ENCODE measurements at places on chromosomes 6 and 20.

GRCh38 chr6:166444446-166444845 lies 61.7 kb upstream of the MPC1 start:
- no peak for DNase-seq

GRCh38 chr6:129792049-129792448 lies 69.1 kb downstream of the TMEM244 start:
- no peak for DNase-seq

DNA sequence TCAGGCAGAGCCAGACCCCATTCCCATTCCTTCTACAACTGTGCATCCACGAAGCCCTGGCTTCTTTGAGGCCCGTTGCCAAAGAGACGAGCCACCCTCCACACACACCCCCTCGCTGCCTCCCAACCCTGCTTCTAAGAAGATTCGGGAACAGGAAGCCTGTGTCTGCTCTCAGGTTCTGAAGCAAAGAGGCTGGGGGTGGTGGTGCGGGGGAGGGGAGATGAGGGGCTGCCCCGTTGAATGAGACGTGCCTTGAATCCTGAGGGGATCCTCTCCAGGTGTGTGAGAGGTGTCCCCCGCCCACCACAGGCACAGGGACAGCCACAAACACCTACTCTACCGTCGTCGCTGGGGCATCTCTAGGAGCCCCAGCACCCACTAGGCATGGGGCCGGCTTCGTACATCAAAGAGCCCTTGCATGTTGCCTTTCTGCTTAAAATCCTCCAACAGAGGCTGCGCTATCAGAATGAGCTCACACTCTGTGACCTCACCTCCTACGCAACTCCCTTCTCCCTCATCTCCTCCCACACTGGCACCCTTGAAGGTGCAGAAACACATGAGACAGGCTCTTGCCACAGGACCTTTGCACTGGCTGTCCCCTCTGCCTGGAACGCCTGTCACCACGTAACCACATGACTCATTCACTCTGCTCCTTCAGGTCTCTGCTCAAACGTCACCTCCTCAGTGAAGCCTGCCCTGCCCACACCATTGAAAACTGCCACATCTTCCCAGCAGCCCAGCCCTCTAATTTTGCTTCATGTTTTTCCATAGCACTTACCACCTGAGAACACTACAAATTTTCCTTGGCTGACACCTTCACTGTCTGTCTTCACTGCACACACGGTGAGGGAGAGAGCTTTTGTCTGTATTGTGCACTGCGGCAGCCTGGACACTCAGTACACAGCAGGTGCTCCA lies 58.5 kb downstream of the PREX1 start:
- DNase-seq, result peak; percentile 91

- DNase-seq, result no peak
Measured at GRCh38 chr6:107132330-107132954, 17.1 kb upstream of the BEND3 start.

DNA sequence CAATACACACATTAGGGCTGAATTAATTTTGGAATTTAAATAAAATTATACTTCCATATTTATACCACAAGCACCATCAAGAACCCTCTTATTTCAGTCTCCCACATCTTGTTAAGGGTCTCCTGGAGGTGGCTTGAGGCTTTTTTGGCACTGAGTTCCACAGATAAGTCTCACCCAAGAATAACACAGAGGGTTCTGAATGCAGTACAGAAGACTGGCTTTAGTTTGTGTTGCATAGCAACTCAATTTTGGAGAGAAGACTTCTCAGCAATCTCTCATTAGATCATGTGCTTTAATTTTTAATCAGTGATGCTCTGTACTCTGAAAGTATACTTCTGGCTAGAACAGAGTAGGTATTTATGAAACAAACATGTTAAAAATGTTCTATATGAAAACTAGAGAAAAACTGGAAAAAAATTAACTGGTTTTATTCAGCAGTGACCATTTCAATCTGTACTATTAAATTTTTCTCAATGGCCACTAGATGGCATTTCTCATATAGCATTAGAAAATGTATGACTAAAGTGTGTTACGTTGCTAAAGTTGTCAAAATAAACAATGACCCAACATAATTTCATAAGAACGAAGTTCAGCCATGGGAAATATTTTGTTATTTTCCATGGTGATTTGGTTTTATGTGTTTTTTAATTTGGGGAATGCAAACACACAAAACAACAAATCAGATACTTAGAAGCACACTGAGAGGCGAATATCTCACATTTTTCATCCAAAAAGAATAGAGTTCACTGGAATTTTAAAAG lies 32.7 kb upstream of the MAP7 start:
- no peak for DNase-seq

DNA sequence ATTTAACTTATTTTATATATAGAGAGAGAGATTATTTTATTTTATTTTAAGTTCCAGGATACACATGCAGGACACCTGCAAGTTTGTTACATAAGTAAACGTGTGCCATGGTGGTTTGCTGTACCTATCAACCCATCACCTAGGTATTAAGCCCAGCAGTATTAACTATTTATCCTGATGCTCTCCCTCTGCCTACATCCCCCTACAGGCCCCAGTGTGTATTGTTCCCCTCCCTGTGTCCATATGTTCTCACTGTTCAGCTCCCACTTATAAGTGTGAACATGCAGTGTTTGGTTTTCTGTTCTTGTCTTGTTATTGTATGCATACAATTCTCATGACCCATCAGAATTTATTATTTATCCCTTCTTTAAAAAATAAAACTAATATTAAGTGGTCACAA lies 34.6 kb downstream of the FKBP1C start:
- DNase-seq, result no peak

DNA sequence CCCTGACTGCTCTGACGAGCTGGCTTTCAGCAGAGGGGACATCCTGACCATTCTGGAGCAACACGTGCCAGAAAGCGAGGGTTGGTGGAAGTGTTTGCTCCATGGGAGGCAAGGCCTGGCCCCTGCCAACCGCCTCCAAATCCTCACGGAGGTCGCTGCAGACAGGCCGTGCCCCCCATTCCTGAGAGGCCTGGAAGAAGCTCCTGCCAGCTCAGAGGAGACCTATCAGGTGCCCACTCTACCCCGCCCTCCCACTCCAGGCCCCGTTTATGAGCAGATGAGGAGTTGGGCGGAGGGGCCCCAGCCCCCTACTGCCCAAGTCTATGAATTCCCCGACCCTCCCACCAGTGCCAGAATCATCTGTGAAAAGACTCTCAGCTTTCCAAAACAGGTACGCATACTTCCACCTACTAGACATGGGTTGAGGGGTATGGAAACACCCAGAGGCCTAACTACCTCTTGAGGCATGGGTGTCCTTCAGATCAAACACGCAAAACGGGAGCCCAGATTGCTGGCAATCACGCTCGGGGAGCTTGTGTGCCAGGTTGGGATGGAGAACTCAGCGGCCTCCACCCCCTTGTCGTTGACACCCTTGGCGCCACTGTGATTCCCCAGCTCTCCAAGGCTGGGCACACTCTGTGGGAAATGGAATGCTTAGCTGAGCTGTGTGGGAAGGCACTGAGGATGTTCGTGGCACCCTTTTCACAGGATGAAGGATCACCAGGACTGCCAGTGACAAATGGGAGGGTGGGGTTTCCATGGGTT lies 25.3 kb downstream of the CASS4 start:
- no peak for DNase-seq

DNA sequence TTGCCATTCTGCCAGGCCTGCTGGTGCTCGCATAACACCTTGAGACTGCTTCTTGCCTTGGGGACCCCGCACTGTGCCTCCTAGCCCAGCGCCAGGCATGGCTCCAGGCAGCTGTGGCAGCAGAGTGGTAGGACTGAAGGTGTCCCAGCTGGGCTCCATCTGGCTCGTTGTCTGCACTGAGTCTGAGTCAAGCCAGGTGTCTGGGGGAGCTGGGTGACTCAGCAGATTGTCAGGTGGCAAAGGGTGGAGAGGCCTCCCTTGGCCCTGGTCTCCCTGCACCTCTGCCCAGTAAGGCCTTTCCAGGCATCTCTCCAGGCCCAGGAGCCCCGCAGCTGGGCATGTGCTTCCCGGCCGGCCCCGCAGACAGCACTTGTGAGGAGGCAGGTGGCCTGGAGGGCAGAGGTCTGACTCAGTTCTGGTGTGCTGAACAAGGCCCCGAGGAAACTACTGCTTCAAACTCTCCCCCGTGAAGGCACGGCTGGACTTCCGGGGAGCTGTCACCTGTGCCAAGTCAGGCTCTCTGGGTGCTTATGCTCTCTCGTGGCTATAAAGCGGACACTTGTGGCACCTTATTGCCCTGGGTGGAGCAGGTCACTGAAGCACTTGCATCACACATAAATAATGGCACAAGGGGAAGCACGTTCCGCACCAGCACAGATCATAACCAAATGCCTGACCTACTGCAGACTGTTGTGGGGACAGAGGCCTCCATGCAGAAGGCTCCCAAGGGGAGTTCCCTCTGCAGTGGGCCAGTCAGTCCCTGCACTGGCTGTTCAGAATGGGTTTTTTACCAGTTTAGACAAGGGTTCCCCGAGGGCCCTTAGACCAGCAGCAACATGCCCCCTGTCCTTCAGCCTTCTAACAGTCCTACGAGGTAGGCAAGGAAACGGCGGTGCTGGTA lies 27.5 kb downstream of the FOXC1 start:
- DNase-seq, result no peak

DNA sequence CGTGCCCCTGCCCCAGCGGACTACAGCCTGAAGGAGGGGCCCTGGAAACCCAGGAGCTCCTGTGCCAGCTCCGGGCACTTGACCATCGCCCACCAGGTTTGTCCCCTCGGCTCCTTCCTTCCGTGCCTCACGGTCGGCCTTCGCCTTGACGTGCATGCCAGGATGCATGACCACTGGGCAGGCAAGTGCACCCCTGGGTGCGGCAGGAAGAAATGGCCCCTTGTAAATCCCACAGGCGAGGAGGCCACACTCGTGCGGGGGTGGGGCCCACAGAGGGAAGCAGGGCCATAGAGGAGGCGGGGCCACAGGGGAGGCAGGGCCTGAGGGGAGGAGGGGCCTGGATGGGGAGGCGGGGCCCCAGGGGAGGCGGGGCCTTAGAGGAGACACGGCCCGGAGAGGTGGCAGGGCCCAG lies 81.7 kb downstream of the YTHDF1 start:
- no peak for DNase-seq

- DNase-seq, result peak; percentile 16
Measured at GRCh38 chr6:136967876-136968752, 46.0 kb downstream of the SLC35D3 start.

DNA sequence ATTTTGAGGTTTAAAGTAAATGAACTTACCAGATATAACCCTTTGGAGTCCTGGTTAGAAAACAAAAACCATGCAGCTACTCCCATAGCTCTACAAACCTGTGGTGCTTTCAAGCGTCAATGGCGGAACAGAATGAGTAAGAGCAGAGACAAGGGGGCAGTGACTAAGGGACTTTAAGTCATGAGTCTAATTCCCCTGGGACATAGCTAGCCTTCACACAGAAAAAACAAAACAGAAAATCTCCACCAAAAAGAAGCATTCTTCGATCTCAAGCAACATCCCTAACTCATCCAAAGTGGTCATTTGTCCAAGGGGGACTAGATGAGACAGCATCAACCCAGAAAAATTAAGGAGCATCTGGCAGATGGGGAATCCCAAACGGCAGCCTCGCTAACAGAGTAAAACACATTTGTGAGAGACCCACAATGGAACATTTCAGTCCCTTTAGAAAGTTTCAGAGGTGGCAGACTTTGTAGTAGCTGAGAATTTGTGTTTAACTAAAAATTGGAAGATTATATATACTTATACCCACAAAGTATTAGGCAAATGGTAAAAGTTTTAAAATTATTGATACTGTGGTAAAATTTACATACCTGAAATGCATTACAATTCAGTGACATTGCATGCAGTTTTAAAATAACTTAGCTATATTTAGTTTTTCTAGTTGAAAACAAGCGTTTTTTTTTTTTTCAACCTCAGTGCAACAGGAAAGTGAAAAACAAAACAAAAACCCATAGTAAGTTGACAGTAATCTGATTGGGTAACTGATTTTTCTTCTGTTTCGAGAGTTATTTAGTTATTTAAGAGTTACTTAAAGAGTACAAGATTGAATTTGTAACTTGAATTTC lies 67.5 kb downstream of the KCNQ5 start:
- no peak for DNase-seq

DNA sequence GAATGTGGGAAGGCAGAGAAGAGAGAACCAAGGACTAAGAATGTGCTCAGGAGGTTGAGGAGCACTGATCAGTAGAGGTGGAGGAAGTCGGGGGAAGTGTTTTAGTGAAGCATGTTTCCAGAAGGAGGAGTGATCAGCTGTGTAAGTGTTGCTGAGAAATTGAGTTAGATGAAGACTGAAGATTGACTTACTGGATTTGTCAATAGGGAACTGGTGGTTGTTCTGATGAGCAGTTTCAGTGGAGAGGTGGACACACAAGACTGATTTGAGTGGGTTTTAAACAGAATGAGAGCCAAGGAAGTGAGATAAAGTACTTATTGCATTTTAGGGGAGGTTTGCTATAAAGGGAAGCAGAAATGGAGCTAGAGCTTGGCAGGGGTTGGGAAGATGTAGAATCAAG lies 182.6 kb downstream of the CDKAL1 start:
- DNase-seq, result no peak

- DNase-seq, result no peak
Measured at GRCh38 chr20:40687384-40688128, 1.5 kb downstream of the MAFB start.

DNA sequence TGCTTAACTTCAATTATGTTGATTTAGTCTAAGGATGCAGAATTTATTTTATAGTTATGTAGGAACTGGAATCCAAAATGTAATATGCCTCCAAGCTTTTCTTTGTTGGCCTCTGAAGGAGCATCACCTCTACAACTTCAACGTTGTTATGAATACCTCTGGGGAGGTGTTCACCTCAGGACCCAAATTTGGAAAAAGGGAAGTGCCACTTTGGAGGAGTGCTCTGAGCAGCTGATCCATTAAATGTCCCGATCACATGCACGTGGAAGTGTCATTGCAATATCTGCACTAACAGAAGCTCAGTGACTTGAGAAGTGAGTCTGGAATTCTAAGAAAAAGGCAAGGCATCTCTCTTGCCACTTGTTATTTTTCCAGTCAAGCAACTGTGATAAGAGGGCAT lies 22.2 kb upstream of the SLC17A3 start:
- no peak for DNase-seq

DNA sequence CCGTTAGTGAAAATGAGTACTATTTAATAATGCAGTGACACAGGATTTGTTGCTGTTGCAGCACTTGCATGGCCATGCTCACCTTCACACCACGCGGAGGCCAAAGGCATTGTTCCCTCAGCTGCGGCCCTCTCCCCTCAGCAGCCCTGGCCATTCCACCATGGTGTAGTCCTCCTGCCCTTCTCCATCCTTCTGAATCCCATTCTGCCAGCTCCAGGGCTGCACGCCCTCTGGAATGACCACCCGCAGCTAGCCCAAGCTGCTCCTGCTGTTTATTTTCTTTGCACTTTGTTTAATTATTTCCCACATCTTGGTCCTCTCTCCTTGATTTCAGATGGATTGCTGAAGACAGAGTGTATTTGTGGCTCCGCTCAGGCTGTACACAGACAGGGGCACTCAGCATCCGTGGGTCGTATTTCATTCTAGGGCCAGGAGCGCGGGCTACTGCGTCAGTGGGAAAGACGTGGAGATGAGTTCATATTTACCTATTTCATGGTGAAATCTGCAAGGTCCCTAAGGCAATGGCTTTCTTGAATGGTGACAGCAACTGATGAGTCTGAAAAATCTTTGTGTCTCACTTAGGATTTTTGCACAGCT lies 81.4 kb upstream of the DUSP22 start:
- DNase-seq, result no peak
